Dermis microvascular lymphatic vessel endothelial cell (primary cell): ENCODE measurements at places on chromosomes 1 and 21. TPM values are rescaled to one million over a fixed set of nuclear protein-coding genes. Genes with fewer than 3 reads are reported as not detected.

HMCN1 gene
- 4.0 and 21.5 TPM in 2 replicates for total RNA-seq

SYCP1 gene
- not detected in 2 replicates for total RNA-seq

GFI1 gene
- total RNA-seq: under 0.01 TPM in 1 of 2 replicates, not detected in the other

BATF3 gene
- total RNA-seq: 0.64 and 1.4 TPM in 2 replicates

GPA33 gene
- not detected in 2 replicates for total RNA-seq

HAO2 gene
- total RNA-seq: under 0.01 TPM in 1 of 2 replicates, not detected in the other
